Activated CD4-positive, CD25-positive, alpha-beta regulatory T cell treated with anti-CD3 and anti-CD28 coated beads, Interleukin-2, amount 50 U/mL, for 24 hours (primary cell): ENCODE measurements at places on chromosomes 16 and 17.

DNA sequence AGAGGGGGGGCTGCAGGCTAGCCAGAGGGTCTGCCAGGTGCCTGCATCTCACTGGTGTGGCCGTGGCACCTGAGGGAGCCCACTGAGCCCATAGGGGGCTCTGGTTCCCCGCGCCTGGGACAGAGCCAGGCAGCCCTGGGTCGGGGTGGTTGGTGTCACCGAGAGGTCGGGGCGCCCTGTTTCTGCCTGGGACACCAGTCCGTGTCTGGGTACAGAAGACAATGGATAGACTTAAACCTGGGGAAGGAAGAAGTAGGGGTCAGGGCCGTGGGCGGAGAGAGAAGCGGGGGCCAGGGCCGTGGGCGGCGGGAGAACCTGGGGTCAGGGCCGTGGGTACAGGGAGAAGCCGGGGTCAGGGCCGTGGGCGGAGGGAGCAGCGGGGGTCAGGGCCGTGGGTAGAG is 3.0 kb downstream of the RFNG start:
- ATAC-seq, result no peak

DNA sequence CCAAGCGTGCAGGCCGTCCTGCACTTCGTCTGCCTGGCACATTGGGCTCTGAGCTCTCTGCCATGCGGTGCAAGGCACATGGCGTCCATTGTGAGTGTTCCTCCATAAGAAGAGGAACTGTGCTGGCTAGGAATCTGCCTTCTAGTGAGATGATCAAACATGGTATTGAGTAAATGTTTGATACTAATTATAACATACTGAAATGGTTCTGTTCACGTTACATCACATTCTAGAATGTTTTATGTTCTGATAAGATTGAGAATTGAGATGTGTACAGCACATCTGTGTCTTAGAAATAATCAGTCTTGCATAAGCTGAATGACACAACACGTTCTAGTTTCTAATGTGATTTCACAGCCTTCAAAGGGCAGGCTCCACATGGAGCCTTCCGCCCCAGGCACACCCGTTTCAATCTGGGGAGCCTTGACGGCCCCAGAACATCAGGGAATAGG is 42.9 kb downstream of the USP10 start:
- no peak for ATAC-seq

DNA sequence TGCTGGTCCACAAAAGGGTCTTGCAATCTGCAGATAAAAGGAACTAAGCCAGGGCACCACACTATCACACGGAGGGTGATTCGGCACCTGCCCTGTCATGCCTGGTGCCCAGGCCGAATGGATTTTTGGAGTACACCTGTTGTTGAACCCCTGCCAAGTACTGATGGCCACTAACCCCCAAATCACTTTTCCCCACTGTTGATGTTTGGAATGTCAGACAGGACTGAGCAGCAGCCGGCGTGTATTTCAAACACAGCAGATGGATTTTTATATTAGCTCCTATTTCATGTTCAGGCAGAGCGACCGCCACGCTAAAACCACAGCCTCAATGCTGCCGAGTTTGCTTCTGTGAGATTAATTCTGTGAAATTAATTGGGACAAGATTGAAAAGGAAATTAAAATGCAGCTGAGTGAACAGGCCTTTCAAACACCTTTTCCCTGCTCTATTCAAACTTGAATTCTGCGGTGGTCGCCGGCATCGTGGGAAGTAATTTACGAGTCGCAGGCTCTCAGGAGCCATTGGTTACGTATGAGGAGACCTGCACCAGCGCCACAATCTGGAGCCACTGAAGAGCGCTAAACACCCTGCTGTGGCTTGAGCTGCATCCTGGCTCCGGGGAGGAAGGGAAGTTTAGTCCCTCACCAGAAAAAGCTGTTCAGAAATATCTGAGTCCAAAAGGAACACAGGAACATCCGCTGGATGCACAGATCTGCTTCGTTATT is 48.5 kb downstream of the SNX11 start:
- ATAC-seq, result no peak

- ATAC-seq, result no peak
Measured at GRCh38 chr17:81130385-81131361, 34.6 kb upstream of the PVALEF start.

DNA sequence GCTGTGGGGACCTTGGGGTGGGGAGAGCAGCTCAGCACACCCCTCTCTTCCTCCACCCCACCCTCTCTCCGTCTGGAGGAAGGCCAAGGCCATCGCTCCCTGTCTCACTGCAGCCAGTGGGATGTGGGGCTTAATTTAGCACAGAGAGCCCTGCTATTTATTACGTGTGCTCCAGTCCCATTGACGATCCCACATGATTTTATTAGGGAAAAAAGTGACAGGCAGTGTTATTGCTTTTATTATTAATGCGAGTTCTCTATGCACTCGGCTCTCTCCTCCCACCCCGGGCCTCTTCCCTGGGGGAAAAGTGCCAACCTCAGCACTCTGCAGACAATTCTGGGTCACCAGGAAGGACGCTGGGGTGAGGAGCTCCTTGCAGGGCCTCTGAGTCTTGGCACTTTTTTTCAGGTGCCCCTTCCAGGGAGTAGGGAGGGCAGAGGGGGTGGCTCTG is 57.3 kb downstream of the MGAT5B start:
- no peak for ATAC-seq

DNA sequence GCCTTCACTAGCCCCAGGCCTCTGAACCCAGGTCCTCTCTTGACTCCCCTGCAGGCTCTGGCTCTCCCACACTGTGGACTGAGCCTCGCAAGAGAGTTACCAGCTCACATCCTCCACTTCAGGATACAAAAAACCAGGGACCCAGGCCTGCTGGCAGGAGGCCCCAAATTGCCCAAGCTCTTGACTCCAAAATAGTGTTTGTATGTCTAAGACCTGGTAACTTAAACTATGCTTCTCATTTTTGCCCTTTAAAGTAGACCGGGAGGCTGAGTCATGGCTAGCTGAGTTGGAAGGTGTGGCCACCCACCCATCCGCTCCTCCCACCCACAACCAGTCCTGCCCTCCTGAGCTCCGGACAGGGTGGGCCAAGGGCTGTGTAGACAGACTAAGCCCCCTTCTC is 250.0 kb downstream of the SOX9 start:
- ATAC-seq, result no peak

- ATAC-seq, result no peak
Measured at GRCh38 chr17:33929181-33929724, 325.8 kb upstream of the CCL2 start.

DNA sequence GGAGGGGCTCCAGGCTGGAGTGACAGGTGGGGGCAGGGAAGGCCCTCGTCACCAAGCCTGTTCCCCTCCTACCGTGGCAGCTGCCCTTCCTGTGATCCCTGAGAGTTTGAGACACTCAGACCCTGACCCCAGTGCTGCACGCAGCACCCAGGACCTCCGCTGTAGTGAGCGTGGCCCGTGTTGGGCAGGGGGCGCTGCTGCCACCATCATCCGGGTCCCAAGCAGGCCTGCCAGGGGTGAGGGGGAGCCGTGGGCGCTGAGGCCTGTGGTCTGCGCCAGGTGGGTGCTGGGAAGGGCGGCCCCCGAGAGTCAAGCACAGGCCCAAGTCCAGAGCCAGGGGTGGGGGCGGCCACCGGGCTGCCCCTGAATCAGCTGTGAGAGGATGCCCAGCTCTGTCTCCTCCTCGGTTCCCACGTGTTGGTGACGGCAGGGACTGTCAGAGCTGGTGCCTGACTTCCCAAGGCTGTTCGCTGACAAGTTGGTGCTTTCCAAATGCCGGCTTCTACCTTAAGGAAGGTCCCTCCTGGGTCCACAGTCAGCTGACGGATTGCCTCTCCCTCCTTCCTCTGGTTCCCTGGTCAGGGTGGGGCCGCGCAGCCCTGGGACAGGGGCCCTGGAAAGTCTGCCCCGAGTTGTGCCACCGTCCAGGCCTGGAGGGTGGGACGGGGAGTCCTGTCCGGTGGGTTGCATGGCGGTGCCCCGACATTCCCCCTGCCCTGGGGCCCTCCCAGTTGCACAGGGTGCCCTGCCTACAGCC is 31.1 kb downstream of the TPSG1 start:
- ATAC-seq, result no peak

GRCh38 chr16:57735755-57736418 is at the start of gene KATNB1:
TSS of gene KATNB1 (plus strand) at chr16:57735770. CDS start at chr16:57737244, 1,474 bp downstream.
- no peak for ATAC-seq

GRCh38 chr17:79463421-79464317 is 147.2 kb downstream of the RBFOX3 start:
- no peak for ATAC-seq

DNA sequence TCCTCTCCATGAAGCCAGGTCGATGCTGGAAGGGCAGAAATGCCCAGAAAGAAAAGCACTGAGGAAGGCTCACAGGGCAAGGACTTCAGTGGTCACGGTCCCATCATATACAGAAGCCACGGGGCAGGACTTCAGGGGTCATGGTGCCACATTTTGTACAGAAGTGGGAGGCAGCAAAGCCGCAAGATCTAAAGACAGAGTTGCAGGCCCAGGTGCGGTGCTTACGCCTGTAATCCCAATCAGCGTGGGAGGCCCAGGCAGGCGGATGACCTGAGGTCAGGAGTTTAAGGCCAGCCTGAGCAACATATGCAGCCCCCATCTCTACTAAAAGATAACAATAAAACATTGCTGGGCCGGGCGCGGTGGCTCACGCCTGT is 96.0 kb downstream of the NXN start:
- no peak for ATAC-seq

DNA sequence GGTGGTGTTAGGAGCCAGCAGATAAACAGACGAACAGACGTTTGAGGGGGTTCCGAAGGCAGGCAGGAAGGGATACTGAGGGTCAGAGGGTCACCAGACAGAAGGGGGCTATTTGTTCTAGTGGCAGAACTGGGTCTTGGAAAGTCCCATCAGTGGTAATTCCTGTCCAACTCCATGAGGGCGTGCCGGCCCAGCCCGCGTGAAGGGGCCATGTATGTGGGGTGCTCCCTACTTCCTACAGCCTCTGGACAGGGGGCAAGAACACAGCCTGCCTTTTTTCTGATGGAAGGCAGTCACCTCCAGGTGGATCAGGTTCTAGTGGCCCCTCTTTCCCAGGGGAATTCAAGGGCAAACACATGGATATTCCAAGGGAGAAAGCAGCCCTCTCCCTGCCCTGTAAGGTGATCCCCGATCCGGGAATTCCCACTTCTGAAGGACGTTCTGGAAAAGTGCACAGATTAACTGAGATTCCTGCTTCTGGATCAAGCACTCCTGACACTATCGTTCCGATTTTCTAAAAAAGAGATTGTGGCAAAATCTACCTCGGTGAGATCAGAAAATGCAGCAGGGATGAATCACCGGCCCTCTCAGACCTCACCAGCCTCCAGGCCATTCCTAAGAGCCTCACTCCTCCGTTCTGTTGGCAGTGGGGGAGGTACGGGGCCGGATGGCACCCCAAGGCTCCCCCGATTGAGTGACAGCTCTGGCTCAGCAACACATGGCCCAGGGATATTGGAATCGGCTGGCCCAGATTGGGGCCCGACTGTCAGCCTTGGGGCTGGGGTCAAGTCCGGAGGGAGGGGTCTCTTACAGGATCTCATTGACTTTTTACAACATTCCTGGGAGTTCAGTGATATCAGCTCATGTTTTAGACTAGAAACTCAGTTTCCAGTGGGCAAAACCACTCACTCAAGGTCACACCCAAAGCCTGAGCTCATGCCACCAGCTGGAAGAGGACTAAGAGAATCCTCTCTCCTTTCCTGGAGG is 12.4 kb downstream of the STX1B start:
- ATAC-seq, result no peak

GRCh38 chr16:52543654-52544053 is 3.3 kb downstream of the TOX3 start:
- no peak for ATAC-seq

DNA sequence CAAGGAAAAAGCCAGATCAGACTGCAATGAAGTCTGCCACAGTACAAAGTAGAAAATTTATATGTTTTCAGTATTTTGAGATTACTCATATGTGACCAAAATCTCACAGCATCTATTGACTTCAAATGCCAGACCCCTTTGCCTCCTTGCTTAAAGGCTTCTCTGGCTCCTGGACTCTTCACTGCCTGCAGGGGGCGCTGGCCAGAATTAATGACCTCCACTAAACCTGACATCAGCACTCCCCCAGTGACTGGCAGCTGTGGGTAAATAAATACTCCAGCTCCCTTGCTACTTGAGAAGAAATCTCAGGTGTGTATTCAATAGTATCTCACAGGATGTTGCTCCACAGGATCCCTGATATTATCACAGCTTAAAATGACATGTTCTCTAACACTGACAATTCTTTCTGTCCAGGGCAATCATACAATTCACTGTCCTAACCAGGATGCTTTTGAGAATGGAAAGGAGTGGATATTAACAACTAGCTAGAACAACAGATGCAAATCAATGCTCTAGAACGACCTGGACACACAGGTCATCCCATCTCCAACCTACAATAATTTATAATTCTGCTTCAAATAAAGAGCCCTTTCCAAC is 4.0 kb downstream of the BECN1 start:
- ATAC-seq, result peak; percentile 44

DNA sequence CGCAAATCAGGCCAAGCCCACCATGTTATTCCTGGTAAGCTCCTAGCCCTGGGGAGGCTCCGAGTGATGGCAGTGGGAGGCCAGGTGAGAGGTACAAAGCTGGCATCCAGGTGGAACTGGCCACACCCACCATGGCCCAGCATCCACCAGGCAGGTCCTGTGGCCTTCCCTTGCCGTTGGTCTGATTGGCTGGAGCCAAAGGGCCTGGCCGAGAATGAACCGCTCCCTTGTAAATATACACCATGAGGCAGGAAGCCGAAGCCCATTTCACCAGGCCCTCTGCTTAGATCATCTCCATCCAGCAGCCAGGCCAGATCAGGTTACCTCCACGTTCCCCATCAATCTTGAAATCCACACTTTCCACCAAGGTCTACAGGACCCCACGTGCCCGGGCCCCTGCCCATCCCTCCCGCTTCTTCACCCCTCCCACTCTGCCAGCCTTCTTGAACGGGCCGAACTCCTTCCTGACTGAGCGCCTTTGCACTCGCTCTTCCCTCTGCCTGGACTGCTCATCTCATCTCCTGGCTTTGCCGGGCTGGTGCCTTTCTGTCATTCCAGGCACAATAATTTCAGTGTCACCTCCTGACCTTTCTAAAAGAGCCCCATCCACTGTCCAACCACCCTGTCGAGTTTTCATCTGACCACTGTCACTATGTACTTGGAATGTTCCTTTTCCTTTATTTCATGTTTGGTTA is 5.8 kb downstream of the SOCS1 start:
- ATAC-seq, result no peak

DNA sequence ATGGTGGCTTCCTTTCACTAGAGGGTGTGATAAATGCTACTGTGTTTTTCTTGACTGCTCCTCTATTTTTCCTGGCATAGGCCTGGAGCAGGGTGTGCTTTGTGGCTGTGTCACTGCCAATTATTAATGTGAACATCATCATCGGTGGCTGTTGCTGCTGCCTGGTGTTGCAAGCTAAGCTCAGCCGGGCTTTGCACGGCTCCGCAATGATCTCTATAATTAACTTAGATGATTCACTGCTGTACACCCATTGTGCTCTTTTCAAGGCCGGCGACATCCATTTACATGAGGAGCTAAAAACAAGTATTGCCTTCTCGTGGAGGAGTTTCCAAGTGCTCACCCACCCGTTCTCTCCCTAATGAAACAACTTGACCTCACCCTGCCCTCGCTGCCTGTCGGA is 160.1 kb upstream of the IRX3 start:
- no peak for ATAC-seq

- no peak for ATAC-seq
Measured at GRCh38 chr17:77498791-77499698, 358.3 kb downstream of the SEC14L1 start.

GRCh38 chr17:11369575-11369974 is 128.6 kb downstream of the SHISA6 start:
- no peak for ATAC-seq

- no peak for ATAC-seq
Measured at GRCh38 chr17:57555636-57556175, 189.4 kb downstream of the CCDC182 start.
